A549 treated with AZD2906 at 1 μM for 4 hours (cell line): ENCODE measurements at places on chromosomes 7 and 10. TPM values are rescaled to one million over a fixed set of nuclear protein-coding genes. Genes with fewer than 3 reads are reported as not detected.

CCL24 gene
- total RNA-seq = 0.18 TPM in 1 of 5 replicates, not detected in the others

SEMA3E gene
- total RNA-seq = 1.8 to 2.3 TPM (median 1.9 TPM) in 5 replicates

PNLIP gene
- total RNA-seq = 0.13 to 0.28 TPM (median 0.14 TPM) in 4 of 5 replicates, not detected in the other

CREB5 gene
- total RNA-seq = 2.9 to 5.0 TPM (median 4.1 TPM) in 5 replicates

MLLT10 gene
- total RNA-seq = 28.0 to 34.9 TPM (median 30.2 TPM) in 5 replicates

CADPS2 gene
- 0.02 to 0.06 TPM (median 0.03 TPM) in 5 replicates for total RNA-seq
